Posterior vena cava (tissue), 2 donors: ENCODE measurements at places on chromosomes 3 and 15. TPM values are rescaled to one million over a fixed set of nuclear protein-coding genes. Genes with fewer than 3 reads are reported as not detected.

The SNTN gene
- total RNA-seq, result not detected

The GPR176 gene
- 11.0 TPM for total RNA-seq

The MKRN2OS gene
- not detected for total RNA-seq

The SAMMSON gene
- 0.33 TPM for total RNA-seq

The AHSG gene
- total RNA-seq, result not detected

The ARNT2 gene
- total RNA-seq, result 3.7 TPM

The B4GALT4 gene
- 19.7 TPM for total RNA-seq

The CHL1 gene
- 4.9 TPM for total RNA-seq

The LCTL gene
- not detected for total RNA-seq

The ANKRD63 gene
- not detected for total RNA-seq

The SENP5 gene
- 26.5 TPM for total RNA-seq
